ENCODE measurements at places on chromosomes 6 and 20.
A peak's percentile ranks its signal among the peaks of the same experiment; 100 is the strongest.

- DNase-seq = peak; percentile 49
Observed at GRCh38 chr20:3932681-3933080, 43.5 kb downstream of the PANK2 start.

DNA sequence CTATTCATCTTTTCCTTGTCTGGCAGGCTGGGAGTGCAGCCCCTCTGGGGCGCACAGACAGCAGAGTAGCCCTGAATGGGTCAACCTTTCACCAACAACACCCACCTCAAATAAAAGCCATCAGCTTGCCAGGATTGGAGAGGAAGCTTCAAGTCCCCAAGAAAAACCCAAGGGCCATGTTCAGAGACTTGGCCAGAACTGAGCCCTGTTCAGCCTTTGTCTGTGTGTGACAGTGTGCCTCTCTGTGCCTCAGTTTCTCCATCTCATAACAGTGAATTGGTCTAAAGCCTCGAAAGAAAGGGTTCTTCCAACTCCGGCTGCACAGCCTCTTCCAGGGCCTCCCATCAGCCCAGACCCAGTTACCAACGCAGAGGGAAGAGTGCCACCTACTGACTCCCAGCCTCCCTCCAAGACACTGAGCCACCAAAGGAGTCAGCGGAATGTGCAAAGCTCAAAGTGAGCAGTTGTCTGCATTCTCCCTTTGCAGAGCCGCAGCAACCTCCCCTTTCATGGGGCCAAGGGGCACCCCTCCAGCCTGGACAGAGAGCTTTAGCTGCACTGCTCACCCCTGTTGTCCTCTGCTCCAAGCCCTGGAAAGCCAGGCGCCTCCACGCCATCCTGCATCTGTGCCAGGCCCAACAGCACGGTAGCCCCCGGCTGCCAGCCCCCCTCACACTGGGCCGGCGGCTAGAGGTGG, 82.7 kb upstream of the TOP1 start:
- DNase-seq = peak; percentile 35

DNA sequence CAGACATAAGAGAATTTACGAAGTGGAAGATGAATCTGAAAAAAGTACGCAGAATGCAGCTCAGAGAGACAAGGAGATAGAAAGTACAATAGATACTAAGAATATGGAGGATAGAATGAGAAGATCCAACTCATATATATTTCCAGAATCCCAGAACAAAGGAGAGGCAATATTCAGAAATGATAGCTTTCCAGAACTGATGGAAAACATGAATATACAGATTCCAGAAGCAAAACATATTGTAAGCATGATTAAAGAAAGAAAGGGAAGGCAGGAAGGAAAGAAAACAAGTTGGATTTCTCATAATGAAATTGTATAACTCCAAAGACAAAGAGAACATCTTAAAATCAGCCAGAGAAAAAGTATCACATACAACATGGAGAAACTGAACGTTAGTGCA, 22.9 kb downstream of the GFRA4 start:
- no peak for DNase-seq

DNA sequence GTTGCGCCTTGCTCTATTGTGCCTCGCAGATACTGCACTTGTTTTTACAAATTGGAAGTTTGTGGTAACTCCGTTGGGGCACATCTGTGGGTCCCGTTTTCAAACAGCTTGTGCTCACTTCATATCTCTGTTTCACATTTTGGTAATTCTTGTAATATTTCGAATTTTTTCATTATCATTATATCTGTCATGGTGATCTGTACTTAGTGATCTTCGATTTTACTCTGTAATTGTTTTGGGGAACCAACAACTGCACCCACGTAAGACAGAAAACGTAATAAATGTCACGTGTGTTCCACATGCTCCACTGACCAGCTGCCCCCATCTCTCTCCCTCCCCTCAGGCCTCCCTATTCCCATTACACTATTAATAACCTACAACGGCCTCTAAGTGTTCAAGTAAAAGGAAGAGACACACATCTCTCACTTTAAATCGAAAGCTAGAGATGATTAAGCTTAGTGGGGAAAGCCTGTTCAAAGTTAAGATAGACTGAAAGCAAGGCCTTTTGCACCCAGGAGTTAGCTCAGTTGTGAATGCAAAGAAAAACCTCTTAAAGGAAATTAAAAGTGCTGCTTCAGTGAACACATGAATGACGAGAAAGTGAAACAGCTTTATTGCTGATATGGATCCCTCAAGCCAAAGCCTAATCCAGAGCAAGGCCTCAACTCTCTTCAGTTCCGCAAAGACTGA, 26.9 kb downstream of the TTLL2 start:
- no peak for DNase-seq

GRCh38 chr6:33505548-33506370, 51.4 kb downstream of the ZBTB9 start:
- no peak for DNase-seq

DNA sequence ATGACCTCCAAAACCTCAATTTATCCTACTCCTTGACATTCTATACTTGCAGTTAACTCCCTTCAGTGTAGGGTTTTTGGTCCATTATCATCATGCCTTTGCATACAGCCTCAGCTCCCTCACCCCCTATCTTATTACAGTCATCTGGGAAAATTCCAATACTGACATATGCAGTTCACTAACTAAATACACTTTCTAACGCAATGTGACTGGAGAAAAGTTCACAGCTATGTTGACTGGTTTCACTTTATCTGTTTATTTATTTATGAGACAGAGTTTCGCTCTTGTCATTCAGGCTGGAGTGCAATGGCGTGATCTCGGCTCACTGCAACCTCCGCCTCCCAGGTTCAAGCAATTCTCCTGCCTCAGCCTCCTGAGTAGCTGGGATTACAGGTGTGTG, 64.9 kb downstream of the CRYBG1 start:
- DNase-seq = no peak

DNA sequence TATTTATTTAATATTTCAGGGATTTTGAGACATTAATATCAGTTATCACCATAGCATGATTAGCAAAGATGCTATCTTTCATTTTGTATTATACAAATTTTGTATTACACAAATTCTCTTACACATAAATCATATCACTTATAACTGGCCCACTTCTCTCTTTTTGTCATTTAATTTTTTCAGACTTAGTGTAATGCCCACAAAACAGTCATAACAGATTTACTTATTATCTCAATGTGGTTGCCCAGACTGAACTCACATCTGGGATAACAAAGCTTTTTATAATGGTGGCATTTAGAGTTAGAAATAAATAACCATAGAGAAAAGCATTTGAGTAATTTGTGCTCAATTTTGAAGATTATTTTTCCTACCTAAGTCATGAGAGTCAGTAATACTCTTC, 148.3 kb downstream of the TFAP2B start:
- DNase-seq = no peak

GRCh38 chr6:18488004-18488403, 100.9 kb downstream of the RNF144B start:
- no peak for DNase-seq
